Activated CD4-positive, alpha-beta T cell treated with anti-CD3 and anti-CD28 coated beads, Interleukin-2, amount 50 U/mL, for 48 hours (primary cell): ENCODE measurements at places on chromosomes 16 and 17.

GRCh38 chr17:82486231-82487094 lies 27.9 kb downstream of the NARF start:
- no peak for DNase-seq

GRCh38 chr16:68786685-68787418 lies 49.8 kb downstream of the CDH1 start:
- no peak for DNase-seq

GRCh38 chr16:84718-85406 lies 6.8 kb downstream of the MPG start:
- peak; percentile 68 for DNase-seq

DNA sequence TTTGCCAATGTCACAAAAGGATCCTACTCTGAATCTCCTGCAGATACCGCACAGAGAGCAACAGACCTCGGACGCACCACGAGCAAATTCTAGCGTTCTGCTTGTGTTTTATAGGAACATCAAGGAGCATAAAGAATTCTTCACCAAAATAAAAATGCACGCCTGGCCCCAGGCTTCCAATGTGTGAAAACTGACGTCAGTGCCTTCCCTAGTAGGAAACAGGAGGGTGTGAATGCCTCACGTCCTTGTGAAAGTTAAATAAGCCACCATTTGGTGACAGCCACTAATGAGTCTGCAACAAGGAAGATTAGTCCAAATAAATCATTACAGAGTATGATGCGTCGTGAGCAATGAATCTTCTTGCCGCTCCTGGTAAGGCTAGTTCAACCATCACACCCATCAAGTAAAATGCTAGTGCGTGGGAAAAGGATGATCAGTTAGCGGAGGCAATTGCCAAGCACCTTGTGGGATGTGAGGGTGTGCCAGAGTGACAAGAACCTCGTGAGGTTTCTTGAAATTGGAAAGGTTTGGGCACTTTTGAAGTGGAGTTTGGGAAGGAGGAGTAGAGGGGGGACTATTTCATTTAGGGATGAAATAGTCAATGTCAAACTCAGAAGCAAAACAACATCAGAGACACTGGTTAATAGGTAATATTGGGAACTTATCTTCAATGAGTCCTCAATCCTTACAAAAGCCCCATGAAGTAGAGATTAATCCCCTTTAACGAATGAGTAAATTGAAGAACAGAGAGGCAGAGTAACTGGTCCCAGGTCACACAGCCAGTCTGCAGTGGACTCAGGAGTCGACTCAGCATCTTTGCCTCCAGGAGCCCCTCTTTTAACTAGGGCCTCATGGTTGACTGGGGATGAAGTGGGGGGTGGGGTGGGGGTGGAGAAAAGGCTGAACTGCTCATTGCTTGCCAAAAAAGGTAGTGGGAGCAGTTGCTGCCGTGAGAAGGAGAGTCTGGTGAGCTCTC lies 238.8 kb downstream of the SLC39A11 start:
- no peak for DNase-seq

DNA sequence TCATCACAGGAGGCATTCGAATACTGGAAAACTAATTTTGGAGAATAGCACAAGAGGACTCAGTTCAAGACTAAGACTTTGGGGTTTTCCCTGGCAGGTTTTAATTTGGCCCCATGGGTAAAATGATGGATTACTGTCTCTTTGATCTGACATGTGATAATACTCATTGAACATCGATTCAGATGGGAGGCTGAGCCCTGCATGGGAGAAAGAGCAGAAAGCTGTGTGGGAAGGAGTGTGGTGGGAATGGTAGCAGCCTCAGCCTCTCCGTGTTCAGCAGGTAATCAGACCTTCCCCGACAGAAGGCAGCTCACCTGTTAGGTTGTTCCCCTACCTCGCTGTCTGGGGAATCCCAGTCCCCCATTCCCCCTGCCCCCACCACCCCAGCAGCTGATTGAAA lies 124.7 kb upstream of the TNRC6C start:
- DNase-seq = no peak

- peak; percentile 6 for DNase-seq
Measured at GRCh38 chr16:66020642-66021041, 345.8 kb upstream of the CDH5 start.

DNA sequence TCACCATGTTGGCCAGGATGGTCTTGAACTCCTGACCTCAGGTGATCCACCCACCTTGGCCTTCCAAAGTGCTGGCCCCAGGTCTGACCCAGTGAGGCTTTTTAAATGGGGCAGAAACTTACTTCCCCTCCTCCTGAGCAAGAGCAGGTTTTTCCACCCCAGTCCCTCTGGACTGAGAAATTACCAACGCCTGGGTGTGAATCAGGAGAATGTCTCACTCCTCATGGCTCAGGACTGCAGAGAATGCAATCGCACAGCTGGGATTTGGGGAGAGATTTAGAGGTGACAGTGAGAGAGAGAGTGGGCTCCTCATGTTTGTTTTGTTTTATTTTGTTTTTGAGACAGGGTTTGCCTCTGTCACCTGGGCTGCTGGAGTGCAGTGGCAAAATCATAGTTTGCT lies 203.6 kb downstream of the RAB11FIP4 start:
- no peak for DNase-seq

DNA sequence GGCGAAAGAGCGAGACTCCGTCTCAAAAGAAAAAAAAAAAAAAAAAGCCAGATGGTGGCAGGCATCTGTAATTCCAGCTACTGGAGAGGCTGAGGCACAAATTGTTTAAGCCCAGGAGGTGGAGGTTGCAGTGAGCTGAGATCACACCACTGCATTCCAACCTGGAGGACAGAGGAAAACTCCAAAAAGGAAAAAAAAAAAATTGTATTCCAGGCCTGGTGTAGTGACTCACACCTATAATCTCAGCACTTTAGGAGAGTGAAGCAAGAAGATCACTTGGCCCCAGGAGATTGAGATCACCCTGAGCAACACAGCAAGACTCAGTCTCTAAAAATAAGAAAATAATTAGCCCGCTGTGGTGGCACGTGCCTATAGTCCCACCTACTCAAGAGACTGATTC lies 20.1 kb downstream of the HBQ1 start:
- DNase-seq = no peak

DNA sequence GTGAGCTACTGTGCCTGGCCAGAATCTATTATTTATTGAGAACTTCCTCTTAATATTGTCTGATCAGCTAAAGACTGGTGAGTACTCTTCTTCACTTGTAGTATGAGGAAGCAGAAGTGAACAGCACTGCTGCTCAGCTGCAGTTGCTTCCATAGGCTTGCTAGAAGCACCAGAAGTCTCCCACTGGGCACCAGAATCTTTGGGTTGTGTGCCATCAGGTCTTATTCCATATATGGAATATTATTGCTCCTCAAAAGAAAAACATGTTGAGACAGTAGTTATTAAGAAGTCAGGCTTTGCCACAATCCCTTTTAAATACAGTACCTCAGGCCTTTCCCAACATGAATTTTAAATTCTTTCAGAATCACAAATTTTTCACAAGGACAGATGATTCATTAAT lies 17.2 kb downstream of the SNTB2 start:
- no peak for DNase-seq

DNA sequence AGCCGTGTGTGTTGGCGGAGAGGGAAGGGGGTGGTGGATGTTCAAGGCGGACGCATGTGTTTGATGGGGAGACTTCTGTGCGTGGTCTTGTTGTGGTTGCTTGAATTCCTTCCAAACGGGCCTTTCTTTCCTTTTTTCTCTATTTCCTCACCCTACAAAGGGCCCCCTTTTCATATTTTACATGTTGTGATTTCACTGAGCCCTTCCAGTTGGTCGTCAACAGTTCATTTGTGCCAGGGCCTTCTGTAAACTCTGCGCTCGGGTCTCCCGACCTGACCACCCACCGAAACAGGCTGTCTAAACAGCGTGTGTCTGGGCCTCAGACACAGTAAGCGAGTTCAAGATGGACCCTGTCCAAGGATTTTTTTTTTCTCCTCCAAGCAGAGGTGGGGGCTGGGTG lies 228.4 kb downstream of the IRF8 start:
- DNase-seq = no peak

DNA sequence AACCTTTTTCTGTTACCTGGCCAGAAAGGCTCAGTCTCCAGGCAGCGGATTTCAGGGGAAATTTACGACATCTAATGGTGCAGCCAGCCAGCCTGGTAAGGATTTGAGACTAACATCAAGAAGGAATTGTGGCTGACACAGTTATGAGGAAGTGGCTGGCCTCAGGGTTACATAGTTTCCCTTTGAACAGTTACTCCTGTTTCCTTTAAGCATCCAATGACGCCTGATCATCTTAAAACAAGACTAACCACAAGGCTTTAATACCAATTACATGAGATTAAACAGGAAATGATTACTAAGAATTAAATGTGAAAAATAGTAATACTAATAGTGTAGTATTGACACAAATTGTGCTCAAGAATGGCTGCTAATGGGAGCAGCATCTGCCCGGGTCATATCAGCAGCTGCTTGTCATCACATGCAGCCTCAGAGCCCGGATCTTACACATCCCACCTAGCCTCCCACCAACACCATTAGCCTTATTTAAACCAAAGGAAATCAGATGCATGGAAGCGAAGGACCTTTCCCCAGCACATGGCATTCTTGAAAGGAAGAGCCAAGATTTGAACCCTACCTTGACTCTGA lies 431.8 kb downstream of the PMP22 start:
- DNase-seq = no peak

- no peak for DNase-seq
Measured at GRCh38 chr16:27721531-27722181, 171.7 kb downstream of the KATNIP start.

- DNase-seq = no peak
Measured at GRCh38 chr16:12240036-12240435, 263.5 kb downstream of the SNX29 start.

GRCh38 chr16:57196286-57196685 lies 10.2 kb downstream of the RSPRY1 start:
- no peak for DNase-seq

GRCh38 chr16:87733190-87733589 lies 32.6 kb downstream of the KLHDC4 start:
- DNase-seq = no peak

GRCh38 chr17:33647956-33648355 lies 354.9 kb upstream of the ASIC2 start:
- DNase-seq = no peak

- DNase-seq = peak; percentile 20
Measured at GRCh38 chr16:86019446-86020047, 120.6 kb downstream of the IRF8 start.
